GM19239 (cell line): ENCODE measurements at places on chromosomes 2 and 18.

GRCh38 chr2:23452853-23453420, 68.0 kb downstream of the KLHL29 start:
- DNase-seq = no peak

DNA sequence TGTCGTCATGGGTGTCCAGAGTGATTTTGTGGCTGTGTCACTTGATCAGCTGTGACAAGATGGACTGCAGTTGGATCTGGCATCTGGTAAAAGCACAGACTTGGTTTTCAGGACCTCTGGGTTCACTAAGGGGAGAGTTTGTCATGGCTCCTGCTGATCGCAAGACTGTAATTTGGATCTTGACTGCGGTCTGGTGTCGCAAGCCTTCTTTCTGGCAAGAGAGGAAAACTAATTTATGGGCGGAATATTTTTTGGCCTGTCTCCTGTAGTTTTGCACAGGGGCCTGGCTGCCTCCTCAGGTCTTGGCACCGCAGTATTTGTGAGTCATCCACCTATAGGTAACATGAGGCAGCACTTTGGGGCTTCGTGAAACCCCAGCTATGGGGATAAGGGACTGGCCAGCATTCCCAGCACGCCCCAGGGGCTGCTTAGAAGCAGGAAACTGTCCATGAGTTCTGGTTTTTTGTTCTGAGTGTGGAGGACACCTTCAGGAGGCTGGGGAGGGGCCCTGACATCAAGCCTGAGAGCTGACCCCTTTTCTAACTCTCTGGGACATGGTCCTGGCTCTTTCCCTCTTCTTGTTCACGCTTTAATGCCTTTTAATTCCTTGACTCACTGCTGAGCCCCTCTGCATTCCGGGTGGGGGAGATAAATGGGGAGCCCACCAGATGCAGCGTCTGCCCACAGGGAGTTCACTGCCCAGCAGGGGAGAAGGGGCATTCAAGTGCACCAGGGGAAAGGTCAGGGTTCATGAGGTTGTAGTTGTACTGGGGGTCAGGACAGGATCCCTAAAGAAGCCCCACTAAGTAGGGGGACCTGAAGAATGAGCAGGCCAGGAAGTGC, 12.2 kb downstream of the SH3BP4 start:
- DNase-seq = no peak

- DNase-seq = no peak
These were observed 226.0 kb upstream of the CTAGE1 start for GRCh38 chr18:22643731-22644130.

DNA sequence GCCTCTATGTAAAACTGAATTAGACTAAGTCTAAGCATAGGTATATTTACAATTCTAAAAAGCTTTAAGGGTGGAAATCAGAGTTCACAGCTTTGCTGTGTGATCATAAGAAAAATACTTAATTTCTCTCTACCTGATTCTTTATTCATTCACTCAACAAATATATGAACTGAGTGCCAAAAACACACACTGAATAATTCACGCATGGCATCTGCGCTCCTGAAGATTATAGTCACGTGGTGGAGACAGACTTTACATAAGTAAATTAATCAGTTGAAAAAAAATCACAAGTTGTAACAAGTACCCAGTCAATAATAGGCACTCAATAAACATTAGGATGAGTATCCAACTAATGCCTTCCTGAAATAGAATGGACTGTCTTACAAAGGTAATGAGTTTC, 351.6 kb downstream of the METTL4 start:
- no peak for DNase-seq

GRCh38 chr18:74204526-74205152, 56.3 kb downstream of the TIMM21 start:
- DNase-seq = no peak

GRCh38 chr2:688504-689076, 11.4 kb upstream of the TMEM18 start:
- no peak for DNase-seq
